ENCODE measurements at places on chromosomes 6 and 20.

- no peak for DNase-seq
These were observed 55.3 kb downstream of the CDH26 start for GRCh38 chr20:60013296-60014139.

GRCh38 chr6:118644007-118644406, 7.4 kb downstream of the CEP85L start:
- DNase-seq: no peak

DNA sequence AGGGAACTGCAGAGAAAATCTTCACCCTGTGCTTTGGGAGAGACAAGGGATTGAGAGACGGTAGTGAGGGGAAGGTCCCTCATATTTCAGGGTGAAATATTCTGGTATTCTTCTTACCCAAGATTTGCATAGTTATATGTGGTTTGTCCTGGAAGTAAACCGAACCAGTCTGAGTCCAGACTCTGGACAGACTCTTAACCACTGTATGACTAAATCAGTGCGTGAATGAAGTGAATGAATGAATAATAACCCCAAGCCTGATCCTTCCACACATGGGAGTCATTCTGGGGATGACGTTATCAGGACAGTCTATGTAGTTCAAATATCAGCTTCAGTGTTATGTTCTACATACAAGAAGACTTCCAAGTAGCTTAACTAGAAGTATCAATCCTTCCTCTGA, 690.7 kb downstream of the KIF16B start:
- DNase-seq: no peak

DNA sequence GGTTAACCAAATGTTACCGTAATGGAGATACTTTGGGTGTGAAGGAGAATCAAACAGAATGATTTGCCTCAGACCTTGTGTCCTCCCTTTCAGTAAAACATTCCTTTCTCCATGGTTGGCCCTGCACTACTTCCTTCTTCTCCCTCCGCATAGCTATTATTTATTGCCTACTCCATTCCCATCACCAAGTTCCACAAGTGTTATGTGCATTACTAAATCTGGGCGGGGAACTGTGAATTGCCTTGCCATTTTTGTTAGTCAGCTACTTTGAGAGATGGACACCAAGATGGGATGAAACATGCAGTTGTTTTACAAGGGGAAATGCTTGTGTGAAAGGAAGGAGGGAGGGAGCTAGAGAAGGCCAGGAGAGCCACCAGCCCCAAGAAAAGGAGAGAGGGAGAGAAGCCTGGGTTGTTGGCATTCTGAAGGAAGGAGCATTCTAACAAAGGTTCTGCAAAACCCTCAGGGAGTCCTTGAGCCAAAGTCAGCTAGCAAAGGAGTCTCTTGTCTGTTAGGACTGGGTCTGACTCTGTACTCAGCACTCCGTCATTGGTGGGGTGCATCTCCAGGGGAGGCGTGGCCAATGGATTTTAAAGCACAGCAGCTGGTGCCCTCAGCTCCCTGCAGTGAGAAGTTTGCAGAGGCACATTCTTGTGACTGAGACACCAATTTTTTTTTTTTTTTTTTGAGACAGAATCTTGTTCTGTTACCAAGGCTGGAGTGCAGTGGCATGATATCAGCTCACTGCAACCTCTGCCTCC, 83.6 kb upstream of the CHD6 start:
- no peak for DNase-seq

DNA sequence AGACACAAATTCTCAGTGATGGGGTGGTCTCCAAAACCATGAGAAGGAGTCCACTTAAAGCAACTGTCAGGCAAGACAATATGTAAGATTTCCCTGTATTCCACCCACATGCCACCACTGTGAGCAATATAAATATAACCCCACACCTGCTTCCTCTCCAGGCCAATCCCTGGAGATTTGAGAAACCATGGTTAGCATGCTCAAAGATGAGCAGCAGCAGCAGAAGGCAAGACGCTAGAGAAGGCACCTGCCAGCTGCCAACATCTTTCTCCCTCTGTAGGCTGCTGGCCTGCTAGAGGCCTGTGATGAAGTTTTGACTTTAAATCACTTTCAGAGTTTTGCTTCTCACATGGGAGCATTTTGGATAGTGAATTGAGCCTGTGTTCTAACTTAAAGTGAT, 7.9 kb upstream of the SOD2 start:
- no peak for DNase-seq

DNA sequence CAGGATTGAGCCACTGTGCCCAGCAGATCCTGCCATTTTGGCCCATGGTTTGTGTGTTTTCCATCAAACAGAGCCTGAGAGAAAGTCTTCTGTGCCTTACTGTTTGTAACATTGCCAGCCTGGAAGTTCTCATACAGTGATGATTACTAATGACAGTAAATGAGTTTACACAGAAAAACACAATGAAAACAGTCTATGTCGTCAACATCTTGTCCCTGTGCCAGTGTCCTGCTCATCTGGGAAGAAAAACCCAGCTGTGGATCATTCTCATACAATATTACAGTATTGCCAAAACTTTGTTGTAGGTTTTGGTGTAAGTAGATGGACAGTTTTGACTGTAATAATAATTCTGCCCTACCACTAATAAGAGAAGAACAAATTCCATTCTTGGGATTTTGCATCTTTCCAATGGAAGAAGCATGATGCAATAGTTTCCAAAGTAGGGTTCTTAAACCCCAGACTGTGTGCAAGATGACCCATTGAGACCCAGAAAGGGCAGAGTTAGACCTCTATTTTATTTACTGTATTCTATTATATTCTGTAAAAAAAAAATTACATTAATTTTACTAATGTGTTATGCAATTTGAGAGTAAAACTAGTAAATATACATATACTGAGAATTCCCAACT, 135.0 kb upstream of the JARID2 start:
- no peak for DNase-seq

DNA sequence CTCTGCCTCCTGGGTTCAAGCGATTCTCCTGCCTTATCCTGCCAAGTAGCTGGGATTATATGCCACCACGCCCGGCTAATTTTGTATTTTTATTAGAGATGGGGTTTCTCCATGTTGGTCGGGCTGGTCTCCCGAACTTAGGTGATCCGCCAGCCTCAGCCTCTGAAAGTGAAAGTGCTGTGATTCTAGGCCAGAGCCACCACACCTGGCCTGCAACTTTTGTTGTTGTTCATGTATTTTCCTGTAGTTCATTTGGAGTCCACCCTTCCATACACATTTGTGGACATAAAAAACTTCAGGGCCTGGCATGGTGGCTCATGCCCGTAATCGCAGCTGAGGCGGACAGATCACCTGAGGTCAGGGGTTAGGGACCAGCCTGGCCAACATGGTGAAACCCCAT, 14.5 kb downstream of the HSPA1B start:
- no peak for DNase-seq

DNA sequence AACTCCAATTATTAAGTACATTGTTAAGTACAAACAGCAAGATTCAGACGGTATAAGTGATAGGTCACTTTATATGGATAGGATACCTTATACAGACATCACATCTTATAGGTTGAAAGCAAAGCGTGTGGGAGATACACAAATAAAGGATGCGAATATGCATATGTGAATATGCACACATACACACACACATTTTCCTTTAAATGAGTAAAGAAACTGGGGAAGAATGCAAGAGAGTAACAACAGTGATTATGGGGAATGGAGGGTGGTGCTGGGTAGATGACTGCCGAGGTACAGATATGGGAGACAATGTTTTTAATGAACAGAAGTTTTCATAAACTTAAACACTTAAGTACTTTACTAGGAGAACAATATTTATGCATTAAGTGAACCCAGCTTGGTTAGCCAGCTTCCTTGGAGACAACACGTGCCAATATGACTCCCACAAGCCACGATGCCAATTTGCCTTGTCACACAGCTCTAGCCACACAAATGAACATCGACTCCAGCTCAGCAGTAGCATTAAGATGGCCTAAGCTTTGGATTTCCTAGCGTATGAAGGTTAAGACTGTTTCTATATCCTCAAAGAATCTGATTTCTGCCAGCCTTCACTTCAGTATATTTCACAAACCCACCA, 96.6 kb downstream of the EPB41L2 start:
- no peak for DNase-seq

DNA sequence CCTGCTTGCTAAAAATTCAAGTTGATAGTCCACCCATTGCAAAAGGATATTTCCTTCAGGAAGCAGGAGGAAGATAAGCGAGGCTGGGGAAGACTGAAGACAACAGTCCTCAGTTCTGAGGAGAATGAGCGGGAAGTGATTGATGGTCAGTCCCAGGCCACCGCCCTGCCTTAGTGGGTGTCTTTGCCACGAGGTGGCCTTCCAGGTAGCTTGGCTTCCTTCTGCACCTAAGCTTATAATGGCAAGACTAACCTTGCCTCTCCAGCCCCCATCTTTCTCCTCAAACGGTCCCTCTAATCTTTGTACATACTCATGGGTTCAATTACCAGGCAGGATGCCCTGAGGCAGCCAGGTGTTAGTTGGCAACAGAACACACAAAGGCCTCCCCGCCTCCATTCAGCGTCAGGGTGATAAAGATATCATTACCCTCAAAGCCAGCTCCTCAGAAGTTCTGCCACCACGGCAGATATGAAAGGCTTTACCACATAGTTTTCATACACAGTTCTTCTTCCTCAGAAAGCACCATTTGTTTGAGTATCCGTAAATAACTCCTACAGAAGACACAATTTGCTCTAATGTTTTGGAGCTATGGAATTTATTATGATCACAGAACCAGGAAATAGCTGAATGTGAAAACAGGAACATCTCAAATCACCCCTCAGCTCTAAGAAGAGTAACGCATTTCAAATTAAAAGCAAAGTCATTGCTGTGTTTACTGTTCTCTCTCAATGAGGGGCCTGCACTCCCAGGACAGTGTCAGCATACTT, 249.4 kb downstream of the ATXN1 start:
- DNase-seq: no peak

DNA sequence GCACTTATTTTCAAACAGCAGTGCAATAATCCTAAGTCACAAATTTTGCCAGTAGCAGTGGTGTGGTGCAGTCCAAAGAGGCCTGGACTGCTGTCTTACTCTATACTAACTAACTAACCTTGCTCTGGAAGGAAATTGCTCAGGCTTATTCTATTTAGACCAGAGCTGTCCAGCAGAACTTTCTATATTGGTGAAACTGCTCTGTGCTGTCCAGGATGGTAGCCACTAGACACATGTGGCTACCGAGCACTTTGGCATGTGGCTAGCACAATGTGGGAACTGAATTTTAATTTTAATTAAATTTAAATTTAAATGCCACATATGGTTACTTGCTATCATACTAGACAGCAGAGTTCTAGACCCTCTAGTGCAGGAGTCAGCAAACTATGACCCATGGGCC, 27.1 kb upstream of the FBXO9 start:
- DNase-seq: no peak

DNA sequence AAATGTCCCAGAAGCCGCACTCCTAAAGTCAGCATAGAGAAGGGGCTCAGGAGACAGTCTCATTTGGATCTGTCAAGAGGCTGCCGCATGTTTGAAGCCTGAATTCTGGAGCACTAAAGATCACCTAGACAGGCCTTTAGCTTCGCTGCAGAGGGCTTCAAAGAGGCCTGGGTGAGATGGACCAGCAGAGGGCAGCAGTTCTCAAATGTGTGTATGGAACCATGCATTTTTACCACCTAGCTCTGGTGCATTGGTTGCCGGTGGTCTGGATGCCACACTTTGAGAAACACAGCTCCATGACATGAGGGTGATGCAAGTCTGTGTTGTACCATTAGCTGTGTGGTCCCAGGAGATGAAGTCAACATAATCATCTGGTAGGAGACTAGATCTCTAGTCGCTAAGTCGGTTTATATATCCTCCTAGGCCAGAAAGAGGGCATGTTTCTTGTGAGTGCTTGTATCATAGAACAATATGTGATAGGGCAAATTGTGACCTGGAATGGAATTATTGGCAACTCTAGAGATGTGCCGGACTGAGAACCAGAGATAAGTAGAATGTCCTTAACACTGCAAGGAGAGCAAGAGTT, 64.8 kb downstream of the KIAA0319 start:
- peak; percentile 54 for DNase-seq

GRCh38 chr6:39646751-39647420, 78.3 kb downstream of the KIF6 start:
- DNase-seq: no peak

DNA sequence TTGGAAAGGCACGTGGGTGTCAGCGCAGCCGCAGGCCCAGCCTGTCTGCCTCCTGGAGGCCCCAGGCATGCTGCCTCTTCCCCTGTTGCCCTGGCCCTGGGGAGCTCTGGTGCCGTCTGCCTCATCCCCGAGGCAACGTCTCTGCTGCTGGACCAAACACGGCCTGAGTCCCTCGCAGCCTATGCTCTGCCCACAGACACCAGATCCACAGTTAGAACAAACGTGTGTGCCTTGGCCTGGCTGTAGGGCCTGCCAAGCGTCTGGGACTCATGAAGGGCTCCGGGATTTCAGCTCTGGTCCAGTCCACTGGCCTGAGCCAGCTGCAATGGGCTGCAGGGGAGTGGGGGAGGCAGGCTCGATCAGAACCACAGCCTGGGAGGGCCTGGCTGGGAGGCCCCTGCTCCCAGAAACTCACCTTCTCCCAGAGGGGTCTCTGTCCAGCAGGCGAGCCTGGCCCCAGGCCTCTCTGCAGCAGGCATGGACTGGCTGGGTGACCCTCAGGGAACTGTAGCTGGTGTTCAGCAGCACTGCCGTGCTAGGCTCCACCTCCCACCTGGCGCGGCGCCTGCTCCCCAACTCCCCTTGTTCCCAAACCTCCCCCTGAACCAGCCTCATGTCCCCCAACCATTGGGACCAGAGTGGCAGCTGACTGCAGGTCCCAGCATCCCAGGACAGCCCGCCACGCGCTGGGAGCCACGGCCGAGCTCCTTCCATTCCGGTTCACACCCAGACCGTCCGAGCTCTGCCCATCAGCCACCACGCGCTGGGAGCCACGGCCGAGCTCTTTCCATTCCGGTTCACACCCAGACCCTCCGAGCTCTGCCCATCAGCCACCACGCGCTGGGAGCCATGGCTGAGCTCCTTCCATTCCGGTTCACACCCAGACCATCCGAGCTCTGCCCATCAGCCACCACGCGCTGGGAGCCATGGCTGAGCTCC, 197.0 kb downstream of the DLL1 start:
- no peak for DNase-seq

GRCh38 chr6:10951675-10952282, 64.9 kb downstream of the SYCP2L start:
- no peak for DNase-seq

- DNase-seq: no peak
These were observed 207.7 kb upstream of the BMP2 start for GRCh38 chr20:6559791-6560190.

DNA sequence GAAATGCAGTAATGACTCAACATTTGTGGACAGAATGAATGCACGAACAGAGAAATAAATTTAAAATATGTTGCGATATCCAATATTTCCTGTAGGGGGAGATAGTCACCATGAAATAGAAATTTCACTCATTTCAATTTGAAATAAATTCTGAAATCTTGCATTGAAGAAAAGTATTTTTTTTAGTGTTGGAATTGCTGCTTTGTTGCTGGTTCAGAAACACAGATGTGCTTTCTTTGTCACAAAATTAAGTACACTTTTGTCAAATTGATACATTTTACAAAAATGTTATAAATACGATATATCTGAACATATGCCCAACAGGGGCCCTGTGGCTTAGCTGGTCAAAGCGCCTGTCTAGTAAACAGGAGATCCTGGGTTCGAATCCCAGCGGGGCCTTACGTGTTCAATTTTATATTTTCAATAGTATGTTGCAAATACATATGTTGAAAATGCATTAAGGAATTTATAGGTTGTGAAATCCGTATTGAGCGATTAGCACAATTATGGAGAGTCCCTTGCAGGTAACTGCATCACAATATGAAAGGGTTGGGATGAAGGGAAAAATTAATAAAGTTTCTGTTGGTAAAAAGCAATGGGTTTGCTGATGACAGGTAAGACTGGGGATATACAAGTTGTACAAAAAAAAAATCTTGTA, 85.4 kb upstream of the PRSS16 start:
- DNase-seq: no peak

GRCh38 chr6:56767892-56768531, 125.3 kb upstream of the DST start:
- DNase-seq: no peak
